GDM1 (cell line): ENCODE measurements at places on chromosomes 7 and 10.

- DNase-seq = no peak
Measured at GRCh38 chr7:150313367-150313809, 9.8 kb upstream of the LRRC61 start.

- no peak for DNase-seq
Measured at GRCh38 chr7:50795253-50795652, 12.6 kb upstream of the GRB10 start.

DNA sequence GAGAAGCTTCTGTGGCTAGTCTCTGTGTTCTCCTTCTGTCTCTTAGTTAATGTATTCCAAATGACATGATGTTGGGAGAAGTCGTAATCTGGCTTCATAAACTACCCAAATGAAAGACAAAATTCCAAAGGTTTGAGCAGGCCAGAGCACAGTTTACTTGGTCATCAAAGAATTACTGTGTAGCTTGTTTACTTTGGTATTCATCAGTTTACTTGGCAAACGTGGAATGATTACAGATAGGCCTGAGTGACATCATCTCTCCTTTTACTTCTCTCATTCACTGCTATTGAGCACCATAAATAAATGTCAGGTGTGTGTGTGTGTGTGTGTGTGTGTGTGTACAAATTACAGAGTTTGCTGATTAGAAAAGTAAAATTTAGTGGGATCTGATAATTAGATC is 327.3 kb downstream of the PHTF2 start:
- no peak for DNase-seq

DNA sequence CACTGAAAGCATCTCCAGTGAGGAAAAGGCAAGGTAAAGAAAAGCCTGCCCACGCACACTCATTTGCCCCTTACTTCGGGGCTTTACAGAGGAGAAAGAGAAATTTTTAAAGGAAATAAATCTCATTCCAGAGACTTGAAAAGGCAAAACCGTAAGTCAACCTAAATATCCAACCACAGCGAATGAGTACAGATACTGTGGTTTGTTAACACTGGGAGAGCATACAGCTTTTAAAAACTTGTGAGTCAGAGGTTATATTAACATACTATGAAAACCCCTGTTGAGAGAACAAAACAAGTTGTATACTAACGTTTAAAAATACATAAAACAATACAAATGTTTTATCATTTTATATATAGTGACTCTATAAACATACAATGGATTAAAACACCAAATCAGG is 28.6 kb upstream of the ST7 start:
- DNase-seq = no peak

GRCh38 chr10:76456197-76456596 is 1024.8 kb downstream of the LRMDA start:
- DNase-seq = no peak

DNA sequence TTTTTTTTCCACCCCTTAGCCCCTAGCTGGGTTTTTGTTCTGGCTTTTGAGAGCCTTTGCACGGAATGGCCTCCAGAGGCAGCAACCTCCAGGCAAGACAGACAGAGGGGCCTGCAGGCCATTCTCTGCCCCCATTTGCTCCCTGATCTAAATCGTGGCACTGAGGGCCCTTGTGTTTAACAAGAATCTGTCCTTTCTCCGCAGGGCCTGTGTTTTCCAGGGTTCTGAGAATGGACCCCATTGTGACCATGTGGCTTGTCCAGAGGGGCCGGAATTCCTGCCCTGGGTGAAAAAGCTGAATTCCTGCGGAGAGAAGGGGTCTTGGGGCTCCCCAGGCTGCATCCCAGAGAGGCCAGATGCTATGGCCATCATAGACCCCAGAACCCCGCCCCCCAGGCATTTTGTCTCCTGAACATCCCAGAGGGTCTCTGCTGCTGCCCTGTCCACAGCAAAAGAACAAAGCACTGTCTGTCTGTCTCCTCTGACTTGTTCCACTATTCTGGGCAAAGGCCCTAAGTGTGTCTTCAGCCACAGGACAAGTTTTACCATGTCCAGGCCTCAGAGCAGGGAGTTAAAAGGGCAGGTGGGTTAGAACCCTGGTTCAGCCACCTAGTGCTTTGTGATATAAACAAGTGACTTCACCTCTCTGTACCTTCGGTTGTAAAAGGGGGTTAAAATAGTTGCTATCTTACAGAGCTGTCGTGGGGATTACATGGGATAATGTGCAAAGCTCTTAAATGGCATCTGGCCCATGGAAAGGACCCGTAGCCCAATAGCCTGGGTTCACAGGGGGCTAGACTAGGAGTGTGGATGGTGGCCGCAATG is 155.6 kb downstream of the SH3PXD2A start:
- no peak for DNase-seq

DNA sequence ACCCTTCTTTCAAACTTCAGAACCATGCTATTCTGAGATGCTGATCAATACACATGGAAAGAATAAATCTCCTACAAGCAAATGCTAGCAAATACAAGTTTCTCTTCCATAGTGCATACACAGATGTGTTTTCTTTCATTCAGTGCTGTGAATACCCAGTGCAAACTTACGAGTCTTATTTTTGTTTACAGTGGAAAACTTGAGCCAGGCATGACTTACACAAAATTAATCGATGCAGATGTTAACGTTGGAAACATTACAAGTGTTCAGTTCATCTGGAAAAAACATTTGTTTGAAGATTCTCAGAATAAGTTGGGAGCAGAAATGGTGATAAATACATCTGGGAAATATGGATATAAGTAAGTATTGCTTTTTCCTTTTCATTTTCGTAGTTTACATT is 48.8 kb downstream of the PNLIPRP3 start:
- DNase-seq = no peak

DNA sequence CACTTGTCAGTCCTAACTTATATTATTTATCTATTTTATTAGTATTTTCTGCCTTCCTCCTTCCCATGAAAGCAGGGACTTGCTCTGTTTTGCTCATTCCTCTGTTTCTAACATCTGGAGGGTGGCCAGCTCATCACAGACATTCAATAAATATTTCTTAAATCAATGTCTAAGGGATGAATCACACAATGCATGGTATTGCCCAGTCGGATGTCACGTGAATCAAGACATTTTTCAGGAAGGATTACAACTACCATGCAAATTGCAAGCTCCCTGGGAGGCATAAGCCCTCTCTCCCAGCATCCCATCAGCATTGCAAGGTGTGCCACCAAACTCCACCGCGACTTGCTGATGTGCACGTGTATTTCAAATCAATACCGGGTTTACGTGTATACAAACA is 146.6 kb upstream of the RNF32 start:
- DNase-seq = no peak

- DNase-seq = no peak
Measured at GRCh38 chr10:120555436-120555835, 98.4 kb downstream of the PLPP4 start.

DNA sequence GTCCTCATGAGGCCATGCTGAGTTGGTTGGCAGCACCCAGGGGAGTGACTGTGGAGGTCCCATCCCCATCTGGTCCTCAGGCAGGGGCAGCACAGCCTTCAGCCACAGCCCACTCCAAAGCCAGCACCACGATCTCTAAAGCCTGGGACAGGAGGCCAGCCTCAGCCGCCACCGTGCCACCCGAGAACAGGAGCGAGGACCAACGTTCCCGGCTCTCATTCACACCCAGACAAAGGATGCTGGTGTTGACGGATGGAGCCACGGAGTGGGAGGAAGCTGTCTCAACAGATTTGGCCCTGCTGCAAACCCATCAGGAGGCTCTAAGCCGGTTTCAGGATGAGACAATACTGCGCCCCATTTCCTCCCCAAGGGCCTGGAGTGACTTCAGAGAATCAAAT is 42.7 kb upstream of the PPP2R2D start:
- no peak for DNase-seq

- DNase-seq = no peak
Measured at GRCh38 chr7:135795846-135796570, 47.4 kb upstream of the FAM180A start.

DNA sequence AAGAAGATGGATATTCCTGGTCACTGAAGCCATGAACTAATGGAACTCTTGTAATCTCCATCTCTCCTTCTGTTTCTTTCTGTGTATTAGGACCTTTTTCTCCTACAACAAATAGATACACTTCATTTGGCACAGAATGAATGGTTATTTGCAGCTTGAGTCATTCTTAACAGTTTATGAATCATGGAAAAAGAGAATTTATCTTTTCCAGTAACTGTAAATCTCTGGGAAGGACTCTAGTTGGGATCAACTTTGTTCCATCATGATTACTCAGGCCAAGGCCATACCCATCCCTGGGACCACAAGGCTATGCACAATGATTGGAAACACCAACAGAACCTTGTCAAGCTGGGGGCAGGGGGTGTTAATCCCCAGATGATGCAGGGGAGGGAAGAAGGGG is 36.1 kb upstream of the MDFIC start:
- DNase-seq = no peak

GRCh38 chr10:131814567-131815265 is 86.1 kb upstream of the PPP2R2D start:
- DNase-seq = no peak

DNA sequence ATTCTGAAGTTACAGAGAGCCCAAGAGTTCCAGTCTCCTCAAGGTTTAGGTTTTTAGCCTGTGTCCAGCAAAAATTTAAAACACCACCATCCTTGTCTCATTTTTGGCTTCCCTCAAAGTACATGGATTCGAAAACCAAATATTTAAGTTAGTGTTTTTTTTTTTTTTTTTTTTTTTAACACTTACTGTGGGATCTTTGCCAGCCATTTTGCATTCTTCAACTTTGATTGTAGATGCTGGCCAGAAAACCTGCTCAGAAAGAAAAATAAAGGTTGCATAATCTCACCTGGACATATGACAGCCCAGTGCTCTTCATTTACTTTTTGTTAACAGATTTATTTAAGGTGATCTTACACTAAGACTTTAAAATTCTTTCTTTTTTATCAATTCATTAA is 91.6 kb downstream of the SEMA3C start:
- DNase-seq = no peak
